ENCODE measurements at places on chromosomes 4 and X.
A peak's percentile ranks its signal among the peaks of the same experiment; 100 is the strongest.

DNA sequence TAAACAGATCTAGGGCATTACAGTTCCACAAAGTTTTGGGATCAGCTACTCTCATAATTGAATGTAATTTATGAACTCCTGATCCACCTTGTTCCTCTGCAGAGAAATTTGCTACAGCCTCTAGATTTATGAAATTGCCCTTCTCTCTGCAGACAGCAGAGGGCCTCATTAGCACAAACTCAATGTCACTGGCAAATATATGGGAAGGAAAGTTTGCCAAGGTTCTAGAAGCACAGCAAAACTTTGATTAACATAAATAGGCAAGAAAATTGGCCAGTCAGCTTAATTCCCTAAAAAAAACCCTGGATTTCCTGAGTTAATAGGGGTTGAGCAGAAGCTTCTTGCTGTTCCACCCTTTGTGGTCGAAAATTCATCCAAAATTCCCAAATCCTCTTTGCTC, 31.5 kb downstream of the PRPS1 start:
- no peak for DNase-seq

GRCh38 chr4:176393306-176394013, 73.7 kb downstream of the SPCS3 start:
- DNase-seq: no peak

- DNase-seq: no peak
Measured at GRCh38 chr4:130424211-130424610, 1328.3 kb downstream of the C4orf33 start.

DNA sequence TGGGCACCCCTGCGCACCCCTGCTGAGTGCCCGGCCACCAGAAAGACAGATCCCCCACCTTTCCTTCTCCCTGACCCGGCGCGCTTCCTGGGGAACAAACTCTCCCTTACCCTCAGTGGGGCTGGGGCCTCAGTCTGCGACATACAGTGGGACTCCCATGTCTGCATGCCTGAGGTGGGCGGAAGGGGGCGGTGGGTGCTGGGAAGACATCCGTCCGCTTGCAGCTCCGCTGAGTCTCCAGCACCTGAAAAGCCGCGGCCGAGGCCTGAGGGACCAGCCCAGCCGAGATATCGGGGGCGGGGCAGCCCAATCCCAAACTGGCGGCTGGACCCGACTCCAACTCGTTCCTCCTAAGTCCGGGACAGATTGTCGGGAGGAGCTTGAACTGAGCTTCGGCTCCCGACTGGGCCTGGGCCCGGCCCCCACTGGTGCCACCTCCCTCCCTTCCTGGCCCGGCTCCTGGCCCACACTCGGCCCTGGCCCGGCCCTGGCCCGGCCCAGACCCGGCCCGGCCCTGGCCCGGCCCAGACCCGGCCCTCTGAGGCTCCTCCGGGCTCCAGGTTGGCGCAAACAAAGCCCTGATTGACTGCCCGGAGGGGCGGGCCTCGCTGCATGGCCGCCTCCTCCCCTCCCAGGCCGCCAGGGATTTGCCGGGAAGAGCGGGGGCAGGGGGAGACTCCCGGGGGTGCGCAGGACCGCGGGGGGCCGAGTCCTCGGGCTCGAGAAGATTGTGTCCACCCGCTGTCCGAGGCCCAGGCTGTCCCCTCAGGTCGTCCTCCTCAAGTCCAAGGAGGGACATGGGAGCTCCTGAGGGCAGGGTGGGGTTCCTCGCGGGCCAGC, 877 bp upstream of the SLC16A2 start:
- DNase-seq: no peak

GRCh38 chr4:38868059-38868960, 704 bp downstream of the FAM114A1 start:
- no peak for DNase-seq

- DNase-seq: no peak
Measured at GRCh38 chr4:107666134-107666533, 53.9 kb downstream of the PAPSS1 start.

DNA sequence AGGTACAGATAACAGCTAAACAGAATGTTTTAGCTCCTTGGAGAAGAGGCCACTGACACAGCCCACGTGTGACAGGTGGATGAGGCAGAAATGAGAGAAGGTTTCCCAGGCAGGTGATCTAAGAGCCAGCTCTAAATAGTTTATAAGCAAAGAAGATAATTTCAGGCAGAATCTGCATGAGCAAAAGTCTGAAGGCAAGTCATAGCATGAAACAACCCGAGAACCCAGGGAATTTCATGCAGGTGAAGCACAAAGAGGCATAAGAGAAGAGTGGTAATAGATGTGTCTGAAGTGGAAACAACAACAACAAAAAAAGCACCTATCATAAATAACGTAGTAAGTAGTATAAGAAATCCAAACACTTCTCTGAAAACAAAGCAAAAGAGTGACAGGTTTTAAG, 275.8 kb upstream of the CPEB2 start:
- no peak for DNase-seq

- DNase-seq: no peak
Measured at GRCh38 chr4:133638751-133639150, 489.7 kb downstream of the PCDH10 start.

DNA sequence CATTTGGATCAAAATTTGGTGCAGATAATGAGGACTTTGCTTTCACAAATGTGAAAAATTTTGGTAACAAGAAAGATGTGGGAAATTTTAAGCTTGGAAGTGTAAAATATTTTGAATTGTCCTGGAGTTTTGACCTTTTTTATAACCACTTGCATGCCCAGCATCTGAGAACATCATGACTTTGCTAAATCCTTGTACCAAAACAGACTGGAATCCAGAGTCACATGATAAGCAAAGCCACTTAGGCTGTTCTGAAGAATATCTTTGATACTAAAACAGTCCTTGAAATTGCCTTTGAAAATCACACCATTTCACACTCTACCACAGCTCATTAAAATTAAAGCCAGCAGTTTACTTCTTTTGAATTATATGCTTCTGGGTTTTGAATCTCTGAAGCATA, 2.5 kb upstream of the PPM1K start:
- DNase-seq: no peak

DNA sequence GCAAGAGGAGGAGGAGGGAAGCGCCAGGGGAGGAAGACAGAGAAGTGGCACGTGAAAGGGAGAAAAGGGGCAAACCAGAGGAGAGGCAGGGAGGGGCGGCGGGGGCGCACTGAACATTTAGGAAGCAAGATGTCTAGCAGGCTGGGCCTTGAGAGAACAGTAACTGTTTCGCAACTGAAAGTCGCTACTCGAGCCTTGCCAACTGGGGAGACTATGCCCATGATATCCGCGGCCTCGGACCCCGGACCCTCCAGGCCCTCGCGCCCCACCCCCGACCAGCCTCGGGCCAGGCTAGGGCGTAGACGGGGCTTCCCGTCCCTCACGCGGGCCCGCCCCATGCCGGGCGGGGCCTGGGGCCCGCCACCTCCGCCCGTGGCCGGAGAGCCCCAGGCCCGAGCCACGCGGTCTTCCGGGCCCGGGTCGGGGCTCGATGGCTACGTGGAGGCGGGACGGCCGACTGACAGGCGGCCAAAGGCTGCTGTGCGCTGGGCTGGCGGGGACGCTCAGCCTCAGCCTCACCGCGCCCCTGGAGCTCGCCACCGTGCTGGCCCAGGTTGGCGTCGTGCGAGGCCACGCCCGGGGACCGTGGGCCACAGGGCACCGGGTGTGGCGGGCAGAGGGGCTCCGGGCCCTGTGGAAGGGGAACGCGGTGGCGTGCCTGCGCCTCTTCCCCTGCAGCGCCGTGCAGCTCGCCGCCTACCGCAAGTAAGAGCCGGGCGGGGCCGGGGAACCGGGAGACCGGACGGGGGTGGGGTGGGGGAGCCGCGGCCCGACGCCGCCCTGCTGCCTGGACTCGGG, at the start of gene SLC25A43:
Gene SLC25A43, plus strand, starts transcription at position 363 of the 798 bp plus-strand sequence. Its CDS starts 68 bp downstream, at position 431.
- no peak for DNase-seq

DNA sequence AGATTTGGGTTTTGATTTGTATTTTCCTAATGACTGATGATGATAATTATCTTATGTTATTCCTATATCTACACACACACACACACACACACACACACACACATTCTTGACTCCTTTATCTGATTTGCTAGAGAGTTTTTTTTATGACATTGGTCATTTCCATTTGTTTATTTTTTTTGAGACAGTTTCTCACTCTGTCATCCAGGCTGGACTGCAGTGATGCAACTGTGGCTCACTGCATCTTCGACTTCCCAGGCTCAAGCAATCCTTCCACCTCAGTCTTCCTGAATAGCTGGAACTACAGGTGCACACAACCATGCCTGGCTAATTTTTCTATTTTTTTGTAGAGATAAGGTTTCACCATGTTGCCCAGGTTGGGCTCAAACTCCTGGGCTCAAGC, 6.7 kb downstream of the ZNF81 start:
- DNase-seq: no peak

DNA sequence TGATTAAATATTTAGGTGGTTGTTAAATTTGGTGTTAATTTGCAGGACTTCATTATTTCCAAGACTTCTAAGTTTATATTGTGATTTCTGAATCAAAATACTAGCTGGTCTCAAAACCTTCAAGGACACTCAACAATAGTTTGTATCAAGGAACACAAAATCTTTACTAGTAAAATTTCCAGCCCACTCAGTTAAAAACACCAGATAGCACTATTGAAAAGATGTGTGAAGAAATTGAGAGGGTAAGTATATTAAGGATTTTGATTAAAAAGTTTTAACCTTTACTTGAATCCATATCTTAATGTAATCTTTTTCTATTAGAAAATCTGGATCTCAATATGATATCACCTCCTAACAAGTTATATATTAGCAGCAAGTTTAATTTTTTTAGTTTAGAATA, 89.3 kb upstream of the UGT8 start:
- DNase-seq: no peak

GRCh38 chrX:114015966-114016365, 567.9 kb upstream of the HTR2C start:
- no peak for DNase-seq

- no peak for DNase-seq
Measured at GRCh38 chrX:154021131-154021611, 1.5 kb upstream of the IRAK1 start.

- DNase-seq: no peak
Measured at GRCh38 chrX:65783746-65784145, 116.3 kb downstream of the MSN start.

DNA sequence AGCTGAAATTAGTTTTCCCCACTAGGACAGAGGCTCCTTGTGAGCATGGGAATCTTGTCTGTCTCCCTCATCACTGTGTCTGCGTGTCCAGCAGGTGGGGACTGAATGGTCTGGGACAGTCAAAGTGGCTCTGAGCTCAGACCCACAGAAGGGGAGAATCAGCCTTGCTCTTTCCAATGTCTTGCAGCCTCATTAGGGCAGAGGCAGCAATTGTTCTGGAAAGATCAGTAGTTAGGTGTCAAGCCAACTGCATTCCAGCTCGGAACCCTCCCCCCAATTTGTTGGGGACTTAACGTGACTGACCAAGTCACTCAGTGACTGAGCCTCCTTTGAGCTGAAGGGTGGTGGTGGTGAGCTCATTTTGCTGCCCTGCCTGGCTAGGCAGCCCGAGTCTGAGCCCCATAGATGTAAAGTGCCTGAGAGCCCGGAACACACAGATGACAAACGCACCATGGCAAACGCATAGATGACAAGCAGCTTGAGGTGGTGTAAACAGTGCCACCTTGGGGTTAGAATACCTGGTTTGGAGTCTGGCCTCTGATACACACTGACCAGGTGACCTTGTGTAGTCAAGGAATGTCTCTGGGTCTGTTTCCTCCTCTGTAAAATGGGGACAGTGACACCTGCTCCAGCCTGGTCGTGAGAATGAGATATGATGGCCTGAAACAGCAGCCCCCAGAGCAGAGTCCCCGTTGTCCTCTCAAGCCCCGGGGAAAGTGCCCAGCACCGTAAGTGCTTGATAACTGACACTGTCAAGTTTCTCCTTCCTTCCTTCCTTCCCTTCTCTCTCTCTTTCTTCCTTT, 2.7 kb upstream of the SORCS2 start:
- DNase-seq: no peak

- DNase-seq: no peak
Measured at GRCh38 chr4:71604785-71605184, 179.1 kb downstream of the GC start.

DNA sequence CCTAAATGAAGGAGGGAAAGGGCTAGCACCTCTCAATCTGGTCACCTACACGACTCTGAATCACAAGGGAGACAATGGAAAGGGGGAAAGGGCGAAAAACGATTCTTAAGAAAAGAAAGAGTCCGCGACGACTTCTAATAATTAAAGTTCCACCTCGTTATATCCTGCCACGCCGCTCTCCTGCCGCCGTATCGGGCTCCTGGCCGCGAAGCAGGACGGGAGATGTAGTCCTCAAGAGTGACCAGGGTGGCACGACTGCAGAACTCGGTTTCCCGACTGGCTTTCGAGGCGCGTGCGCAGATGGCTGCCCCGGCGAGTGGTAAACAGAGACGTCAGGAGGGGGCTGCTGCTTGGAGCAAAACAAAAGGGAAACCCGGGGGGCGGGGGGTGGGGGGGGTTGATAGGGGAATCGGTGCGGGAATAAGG, at the start of gene FOXO4:
Gene FOXO4, plus strand, starts transcription at position 297 of the 426 bp plus-strand sequence. CDS start 678 bp downstream, outside the sequence.
- peak; percentile 32 for DNase-seq

- no peak for DNase-seq
Measured at GRCh38 chr4:77040854-77041725, 34.7 kb downstream of the CCNI start.

DNA sequence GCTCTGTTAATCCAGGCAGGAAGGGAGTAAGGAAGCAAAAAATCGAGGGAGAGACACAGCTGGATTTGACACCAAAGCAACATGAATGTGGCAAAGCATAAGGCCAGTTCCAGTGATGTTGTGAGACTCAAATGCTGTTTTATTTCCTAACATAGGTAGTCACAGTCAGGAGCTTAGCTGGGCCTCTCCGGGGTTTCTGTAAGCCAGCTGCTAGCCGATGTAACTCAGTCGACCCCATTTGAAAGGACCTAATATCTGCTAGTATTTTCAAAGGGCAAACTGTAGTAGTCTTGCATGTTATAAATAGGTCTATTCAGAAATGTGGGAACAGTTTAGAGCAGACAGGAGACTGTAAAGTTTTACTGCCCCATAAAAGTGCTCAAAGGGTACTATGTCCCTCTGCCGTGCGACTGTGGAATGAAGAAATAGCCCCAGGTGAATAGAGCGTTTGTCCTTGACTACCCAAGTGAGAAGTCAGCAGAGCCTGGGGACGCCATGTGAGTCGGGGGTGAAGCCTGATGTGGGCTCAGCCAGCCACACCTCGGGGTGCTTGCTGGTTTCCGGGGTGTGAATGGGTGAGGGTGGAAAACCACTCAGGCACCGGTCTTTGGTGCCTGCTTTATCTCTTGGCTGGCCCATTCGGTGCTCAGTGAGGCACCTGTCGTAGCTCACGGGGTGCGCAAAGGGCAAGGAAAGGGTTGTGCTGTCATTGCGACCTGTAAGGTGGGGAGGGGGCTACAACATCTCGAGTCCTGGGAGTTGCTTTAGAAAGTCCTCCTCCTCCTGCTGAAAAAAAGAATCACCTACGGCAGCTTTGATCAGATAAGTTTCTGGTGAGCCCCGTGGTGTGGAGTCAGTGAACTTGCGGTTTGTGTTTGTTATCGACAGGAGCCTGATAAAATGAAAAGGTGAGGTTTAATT, 745 bp downstream of the TRIM2 start:
- no peak for DNase-seq

- no peak for DNase-seq
Measured at GRCh38 chrX:39226251-39226650, 425.0 kb downstream of the MID1IP1 start.

DNA sequence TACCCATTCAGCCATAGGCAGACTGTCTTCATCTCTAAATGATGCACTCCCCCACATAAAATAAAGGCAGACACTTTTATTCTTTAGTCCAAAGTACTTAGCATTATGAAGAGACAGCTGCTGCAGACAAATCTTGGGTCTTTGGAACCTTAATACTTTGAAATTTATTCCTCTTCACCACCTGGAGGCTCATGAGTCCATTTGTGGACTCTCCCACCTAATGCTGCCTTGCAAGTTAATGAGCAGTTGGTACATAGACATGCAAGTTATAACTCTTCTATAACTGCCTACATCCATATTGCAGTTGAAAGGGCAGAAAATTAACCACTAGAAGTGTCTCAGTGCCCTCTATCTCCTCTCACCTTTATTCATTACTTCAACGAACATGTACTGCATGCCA, 118.6 kb upstream of the CPEB2 start:
- no peak for DNase-seq
